ENCODE measurements at places on chromosomes 2 and 18. TPM values are rescaled to one million over a fixed set of nuclear protein-coding genes. Genes with fewer than 3 reads are reported as not detected.

Gene VIT
- 3.9 TPM for total RNA-seq

GRCh38 chr18:7616661-7617060 is 49.5 kb downstream of the PTPRM start:
- DNase-seq: peak; percentile 51

Gene FMNL2
- 23.4 TPM for total RNA-seq

GRCh38 chr2:8539743-8540551 is 141.9 kb upstream of the ID2 start:
- peak; percentile 89 for DNase-seq

- peak; percentile 92 for DNase-seq
Measured at GRCh38 chr2:43226955-43227829, 786 bp upstream of the ZFP36L2 start.

DNA sequence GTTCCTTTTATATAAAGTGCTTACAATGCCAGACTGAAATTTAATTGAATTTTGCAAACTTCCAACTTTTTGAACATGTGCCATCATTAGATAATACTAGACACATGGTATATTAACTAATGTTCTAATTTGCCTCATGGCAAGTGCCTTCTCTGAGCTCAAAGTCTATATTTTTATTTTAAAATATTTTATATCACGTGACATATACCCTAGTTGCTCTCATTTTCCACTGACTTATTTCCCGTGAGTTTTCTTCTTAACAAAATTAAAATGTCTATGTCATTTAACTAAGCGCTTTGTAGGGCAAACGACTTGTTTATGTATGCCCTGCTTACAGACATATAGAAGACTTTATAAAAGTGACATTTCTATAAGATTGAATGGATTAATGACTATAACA is 509.6 kb upstream of the SYT4 start:
- DNase-seq: no peak

- DNase-seq: peak; percentile 66
Measured at GRCh38 chr2:61177727-61178549, 15.9 kb downstream of the C2orf74 start.

DNA sequence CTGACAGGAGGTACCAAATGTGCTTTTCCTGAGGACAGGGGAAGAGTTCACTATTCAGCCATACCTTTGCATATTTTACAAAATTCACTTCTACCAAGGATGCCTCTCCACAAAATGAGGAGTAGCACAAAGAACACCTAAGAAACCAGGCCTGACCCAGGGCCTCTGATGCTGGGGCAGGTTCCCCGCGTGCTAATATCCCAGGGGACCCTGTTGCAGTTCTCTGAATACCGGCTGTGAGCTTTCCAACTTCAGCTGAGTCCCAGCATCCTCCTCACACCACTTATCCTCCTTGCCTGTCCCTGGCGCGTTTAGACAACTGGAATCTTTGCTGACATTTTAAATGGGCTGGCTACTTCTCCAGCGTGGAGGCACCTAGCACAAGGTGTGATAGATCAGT is 142.3 kb downstream of the BCL2 start:
- no peak for DNase-seq

DNA sequence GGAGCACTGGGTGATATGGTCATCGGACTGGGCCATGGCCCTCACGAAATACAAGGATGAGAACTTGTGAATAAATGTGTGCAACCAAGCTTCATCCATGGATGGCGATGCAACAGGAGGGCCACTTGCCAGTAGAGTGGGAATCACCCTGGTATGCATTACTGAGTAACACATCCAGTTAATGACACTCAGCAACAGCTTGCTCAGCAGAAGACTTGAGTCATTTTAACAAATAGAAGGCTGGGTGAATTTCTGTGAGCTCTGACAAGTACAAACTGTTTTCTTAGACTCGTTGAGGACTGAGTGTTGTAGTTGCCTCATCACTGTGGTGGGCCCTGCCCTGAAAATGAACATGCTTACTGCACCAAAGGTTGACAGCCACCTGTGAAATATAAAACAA is 221.6 kb downstream of the NCKAP5 start:
- no peak for DNase-seq

DNA sequence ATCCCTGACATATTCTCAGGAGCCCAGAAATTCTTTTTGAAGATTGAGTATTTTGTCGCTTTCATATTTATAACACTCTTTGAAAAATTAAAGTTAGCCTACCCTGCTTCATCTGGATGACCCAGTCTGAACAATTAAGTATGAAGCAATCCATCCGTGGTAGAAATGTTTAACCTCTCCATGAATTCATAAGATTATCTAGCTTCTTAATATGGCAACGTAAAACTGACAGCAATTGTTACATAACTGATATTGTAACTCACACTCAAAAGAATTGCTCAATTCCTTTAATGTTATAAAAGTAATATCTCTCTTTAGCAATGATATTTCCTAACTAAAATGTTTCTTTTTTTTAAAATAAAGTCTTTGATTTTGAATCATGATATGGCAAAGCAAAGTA is 7.2 kb upstream of the ABCA12 start:
- DNase-seq: no peak

DNA sequence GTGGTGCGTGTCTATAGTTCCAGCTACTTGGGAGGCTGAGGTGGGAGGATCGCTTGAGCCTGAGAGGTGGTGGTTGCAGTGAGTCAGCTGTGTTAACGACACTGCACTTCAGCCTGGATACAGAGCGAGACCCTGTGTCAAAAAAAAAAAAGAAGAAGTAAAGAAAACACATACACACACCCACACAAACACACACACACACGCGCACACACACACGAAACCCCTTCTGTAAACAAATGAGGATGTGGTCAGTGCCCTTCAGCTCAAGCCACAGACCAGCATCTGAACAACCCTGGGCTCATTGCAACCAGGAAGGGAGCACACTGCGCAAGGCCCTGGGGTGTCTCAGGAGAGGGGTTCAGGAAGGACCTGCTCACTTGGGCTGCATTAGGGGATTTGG is 47.9 kb upstream of the KCNF1 start:
- DNase-seq: peak; percentile 22

Gene TXNL1
- 45.0 TPM for total RNA-seq

Gene FAM228A
- total RNA-seq: not detected

DNA sequence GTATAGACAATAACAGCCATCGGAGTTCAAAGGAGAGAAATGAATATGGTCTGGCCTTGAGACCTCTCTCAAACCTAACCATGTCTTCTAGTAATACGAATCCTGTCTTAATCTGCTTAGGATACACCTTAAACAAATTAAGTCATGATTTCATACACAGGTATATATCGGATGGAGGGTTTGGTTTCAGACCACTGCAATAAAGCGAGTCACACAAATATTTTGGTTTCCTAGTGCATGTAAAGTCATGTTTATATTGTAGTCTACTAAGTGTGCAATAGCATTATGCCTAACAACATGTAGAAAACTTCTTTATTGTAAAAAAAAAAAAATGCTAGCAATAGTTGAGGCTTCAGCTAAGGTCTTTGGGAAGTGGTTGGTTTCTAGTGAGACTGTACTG is 73.8 kb downstream of the EML6 start:
- DNase-seq: no peak

Gene LCT
- 1.7 TPM for total RNA-seq

GRCh38 chr2:101036562-101036961 is 34.5 kb downstream of the RPL31 start:
- peak; percentile 26 for DNase-seq

Gene C2orf42
- total RNA-seq: 20.9 TPM

Gene ALPP
- total RNA-seq: not detected

DNA sequence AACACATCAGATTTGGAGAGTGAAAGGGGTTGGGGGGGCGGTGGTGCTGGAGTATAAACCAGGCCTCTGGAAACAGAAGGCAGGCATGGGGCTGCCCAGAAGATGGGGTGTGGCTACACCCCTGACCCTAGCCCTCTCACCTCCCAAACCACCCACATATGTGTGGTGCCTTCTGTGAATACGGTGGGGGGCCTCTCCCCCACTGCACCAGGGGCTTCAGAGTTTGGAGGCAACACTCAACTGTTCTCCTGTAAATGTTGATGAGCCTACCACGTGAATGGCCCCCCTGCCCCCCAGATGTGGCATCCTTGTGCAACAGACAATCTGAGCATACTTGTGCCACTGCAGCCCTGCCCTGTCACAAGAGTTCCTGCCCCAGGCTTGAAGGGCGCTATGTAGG is 19.5 kb downstream of the FBXO41 start:
- no peak for DNase-seq

Gene ADD2
- total RNA-seq: 3.4 TPM

DNA sequence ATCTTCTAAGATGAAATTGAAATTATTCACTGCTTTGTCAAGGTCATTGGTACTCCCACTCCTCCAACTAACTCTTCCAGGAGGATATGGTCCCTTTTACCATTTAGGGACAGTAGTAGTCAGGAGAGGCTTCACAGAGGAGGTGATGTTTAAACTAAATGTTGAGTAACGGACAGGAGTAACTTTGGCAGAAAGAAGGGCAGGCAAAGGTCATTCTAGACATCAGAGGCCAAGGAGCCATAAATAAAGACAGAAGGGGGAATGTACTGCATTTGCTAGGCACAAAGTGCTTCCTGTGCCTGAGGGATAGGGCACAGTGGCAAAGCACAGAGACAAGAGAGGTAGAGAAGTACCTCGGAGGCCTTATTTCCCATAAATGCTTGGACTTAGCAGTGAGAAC is 14.6 kb upstream of the ACMSD start:
- DNase-seq: no peak

Gene WNT10A
- total RNA-seq: 3.6 TPM

DNA sequence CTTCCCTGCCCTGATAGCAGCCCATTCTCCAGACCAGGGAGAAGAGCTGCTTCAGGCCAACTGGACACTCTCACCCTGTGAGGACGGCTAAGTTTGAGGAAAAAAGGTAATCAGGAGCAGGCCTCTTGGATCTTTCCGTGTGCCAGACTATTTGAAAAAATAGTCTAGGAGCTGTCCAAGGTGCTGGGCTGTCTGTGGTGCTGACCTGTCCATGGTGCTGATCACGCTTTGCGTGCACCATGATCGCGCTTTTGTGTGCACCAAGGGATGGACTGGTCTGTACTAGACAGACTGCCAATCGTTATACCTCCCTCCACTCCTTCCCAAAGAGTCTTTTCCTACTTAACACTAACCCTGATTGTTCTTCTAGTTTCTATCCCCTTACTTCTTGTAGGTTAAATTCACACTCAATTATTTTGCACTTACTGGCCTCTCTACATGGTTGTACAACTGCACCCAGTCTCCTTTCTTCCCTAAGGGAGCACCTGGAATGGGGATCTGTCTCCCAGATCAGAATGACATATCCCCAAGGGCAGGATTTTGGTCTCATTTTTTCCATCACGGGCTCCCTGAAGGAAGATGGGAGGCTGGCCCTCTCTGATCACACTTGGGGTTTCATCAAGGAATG is 295.4 kb downstream of the CELF4 start:
- peak; percentile 64 for DNase-seq

- no peak for DNase-seq
Measured at GRCh38 chr2:127763776-127764175, 47.2 kb downstream of the WDR33 start.

DNA sequence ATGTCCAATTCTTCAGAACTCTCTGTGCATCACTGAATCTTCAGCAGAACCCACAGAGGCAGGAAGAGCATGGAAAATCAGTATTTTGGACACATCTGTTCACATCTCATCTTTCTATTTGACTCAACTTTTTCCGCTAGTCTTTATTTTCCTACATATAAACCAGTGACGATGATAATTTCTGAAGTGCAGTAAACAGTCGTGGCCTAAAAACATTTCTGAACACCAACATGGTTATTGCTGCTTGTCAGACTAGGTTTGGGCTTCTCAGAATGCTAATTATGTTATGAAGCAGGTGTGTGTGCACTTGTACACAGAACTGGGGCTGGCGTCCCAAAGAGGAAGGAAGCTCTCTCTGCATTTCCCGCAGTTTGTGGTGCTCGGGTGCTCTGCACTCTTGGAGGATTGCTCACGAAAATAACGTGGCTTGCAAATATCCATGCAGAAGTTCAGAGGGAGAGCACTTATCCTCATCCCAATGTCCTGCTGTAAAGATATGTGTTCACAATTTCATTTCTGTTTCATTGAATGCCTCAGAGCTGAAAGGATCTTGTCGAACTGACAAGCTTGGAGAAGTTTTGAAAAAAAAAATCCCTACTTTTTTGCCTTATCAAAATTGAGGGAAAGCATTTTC is 50.8 kb downstream of the EDAR start:
- no peak for DNase-seq

DNA sequence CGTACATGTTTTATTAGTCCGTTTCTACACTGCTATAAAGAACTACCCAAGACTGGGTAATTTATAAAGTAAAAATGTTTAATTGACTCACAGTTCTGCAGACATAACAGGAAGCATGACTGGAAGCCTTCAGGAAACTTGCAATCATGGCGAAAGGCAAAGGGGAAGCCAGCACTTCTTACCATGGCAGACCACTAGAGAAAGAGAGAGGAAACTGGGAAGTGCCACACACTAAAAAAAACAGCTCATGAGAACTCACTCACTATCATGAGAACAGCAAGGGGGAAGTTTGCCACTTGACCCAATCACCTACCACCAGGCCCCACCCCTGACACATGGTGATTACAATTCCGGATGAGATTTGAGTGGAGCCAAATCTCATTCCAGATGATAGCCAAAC is 466.2 kb downstream of the IRS1 start:
- no peak for DNase-seq

Gene ZNF521
- 50.6 TPM for total RNA-seq

GRCh38 chr18:581096-581495 is 916 bp downstream of the CETN1 start:
- DNase-seq: no peak
